ENCODE measurements at places on chromosomes 11 and 22.

DNA sequence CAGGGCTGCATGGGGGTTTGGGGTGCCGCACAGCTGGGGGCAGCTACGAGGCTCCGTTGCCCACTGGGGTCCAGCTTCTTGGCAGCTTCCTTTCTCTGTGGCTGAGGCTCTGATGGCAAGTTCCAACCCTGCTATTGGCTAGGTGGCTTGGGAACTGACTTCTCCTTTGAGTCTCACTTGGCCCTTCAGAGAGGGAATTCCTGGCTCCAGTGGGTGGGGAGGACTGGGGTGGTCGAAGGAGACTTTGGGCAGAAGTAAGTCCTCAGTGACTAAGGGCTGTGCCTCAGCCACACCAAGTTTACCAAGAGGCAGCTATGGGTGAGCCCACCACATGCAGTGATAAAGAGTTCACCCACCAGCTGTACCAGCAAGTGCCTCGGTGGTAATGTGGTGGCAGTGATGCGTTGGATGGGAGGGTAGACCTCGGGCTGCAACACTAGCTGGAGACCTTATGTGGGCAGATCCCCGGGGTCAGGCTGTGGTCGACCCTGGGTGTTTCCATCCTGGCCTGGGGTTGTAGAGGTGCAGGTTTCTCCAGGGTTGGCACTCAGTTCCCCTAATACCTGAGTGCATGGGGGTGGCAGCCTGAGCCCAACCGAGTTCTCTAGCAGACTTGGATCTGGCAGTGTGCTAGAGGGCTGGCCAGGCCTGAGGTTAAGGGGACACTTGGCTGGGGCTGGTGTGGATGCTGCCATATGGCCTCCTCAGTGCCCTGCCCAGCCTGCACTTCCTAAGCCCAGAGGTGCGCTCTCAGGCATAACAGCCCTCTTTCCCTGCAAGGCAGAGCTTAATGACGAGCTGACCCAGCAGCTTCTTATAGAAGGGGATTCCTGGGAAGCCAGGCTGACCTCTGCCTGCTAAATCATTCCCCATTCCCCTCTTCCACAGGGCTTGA, 197.0 kb upstream of the CADM1 start:
- DNase-seq = no peak

GRCh38 chr11:6843670-6844069, 1.8 kb upstream of the OR10A5 start:
- DNase-seq = no peak

DNA sequence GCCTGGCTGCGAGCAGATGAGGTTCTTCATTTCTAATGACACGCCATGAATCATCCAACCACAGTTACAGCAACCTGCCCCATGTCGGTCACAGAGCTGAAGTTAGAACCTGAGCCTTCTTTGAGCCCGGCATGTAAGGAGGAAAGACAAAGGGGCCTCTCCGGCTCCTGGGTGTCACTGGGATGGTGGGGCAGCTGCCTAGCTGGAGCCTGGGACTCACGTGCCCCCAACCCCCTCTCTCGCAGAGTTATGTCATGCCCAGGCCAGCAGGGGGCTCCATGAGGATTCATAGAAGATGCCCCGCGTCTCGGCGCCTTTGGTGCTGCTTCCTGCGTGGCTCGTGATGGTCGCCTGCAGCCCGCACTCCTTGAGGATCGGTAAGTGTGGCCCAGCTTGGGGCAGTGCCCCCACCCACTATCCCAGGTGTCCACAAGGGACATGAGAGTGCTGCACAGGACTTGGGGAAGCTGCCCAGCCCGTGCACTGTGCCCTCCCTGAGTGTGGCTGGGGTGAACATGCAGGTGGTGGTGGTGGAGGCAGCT, 148.5 kb downstream of the GRIK4 start:
- no peak for DNase-seq

- DNase-seq = no peak
Measured at GRCh38 chr11:107653076-107653475, 58.8 kb downstream of the SLN start.

GRCh38 chr11:130633466-130633865, 185.0 kb downstream of the ADAMTS15 start:
- DNase-seq = no peak

- DNase-seq = no peak
Measured at GRCh38 chr11:57484141-57484710, 23.9 kb downstream of the RTN4RL2 start.

DNA sequence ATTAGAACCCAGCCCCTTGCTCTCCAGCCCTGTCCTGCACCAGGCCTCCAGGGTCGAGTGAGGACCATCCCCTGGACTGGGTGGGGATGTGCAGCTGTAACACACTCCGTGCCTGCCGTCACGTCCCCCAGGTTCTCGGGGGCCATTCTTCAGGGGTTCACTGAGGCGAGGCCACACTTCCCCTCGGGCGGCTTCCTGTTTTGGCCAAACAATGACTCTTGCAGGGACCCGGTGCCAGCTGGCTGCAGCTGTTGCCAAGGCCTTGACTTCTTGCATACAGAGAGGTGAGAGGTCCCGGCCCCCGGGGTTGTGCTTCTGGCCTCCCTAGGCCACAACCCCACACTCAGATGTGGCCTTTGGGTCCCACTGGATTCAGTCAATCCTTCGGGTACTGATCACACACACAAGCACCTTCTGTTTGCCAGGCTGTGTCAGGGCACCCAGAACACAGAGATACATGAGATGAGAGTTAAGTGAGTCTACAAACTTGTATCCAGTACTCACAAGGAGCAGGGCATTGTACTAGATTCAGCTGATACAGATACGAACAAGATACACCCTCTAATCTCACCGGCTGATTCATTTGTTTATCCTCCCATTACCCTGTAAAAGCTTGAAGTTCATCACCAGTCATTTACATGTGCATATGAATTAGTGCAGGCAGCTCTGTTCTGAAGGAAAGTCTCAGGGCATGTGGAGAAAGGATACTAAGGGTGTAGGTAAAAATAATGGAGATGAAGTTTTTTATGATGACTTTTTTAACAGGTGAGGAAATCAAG, 32.9 kb downstream of the LRRC32 start:
- DNase-seq = no peak

DNA sequence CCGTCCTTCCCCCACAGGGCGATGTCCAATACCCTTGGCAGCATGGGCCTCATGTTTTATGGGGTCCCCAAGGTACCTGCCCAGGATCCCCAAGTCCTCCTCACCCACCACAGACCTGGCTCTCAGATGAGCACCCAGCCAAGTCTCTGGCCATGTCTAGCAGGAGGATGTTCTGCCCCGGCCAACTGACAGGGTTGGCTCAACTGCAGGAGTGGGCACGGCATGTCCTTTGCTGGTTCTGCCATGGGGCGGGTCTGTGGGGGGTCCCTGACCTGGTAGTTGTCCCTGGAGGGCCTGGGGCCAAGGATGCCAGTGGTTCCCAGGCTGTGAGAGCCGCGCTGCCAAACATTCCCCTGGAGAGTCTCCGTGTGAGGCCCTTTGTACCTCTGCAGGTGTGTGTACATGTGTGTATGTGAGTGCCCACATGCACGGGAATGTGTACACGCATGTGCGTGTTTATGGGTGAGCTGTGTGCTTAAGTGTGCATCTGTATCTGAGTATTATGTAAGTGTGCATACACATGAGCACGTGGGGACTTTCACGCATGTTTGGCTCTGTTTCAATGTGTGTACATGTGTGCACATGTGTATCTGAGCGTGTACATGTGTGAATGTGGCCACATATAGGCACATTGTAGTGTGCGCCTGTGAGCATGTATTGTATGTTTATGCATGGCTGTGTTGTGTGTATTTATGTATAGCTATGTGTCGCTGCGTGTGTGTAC, 85.5 kb downstream of the KCNQ1 start:
- DNase-seq = no peak

DNA sequence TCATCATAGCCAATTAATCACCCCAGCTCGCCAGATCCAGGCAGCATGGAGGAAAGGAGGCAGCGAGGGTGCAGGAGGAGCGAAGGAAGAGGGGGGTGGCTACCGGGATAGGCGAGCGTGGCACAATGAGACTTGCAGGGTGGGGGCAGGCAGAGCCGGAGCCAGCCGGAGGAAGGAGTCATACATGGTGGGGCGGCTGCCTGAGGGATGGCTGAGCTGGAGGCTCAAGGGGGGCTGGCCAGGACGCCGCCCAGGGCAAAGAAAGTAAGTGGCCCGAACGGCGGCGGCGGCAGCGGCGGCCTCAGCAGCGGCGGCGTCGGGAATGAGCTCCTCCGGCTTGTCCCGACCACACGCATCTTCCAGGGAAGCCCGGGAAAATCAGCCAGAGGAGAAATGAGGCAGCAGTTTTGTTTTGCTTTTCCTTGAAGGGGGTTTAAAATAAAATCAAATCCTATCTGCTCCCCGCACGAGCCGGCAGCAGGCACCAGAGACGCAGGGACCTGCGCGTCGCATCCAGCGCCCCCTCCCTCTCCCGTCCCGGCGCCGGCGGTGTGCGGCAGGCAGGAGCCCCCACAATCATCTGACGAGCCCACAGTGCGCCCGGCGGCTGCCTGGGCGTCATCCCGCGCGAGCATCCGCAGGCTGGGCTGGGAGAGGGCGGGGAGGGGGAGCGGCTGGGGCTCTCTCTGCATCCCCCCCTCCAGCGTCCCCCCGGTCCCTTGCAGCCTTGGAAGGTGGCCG, 263.6 kb downstream of the CTTN start:
- DNase-seq = no peak

Measured in activated effector memory CD4-positive, alpha-beta T cell treated with Interleukin-2 at 50 U/mL for 16 hours (primary cell).